ENCODE measurements at places on chromosomes 11 and 22.
A peak's percentile ranks its signal among the peaks of the same experiment; 100 is the strongest.

DNA sequence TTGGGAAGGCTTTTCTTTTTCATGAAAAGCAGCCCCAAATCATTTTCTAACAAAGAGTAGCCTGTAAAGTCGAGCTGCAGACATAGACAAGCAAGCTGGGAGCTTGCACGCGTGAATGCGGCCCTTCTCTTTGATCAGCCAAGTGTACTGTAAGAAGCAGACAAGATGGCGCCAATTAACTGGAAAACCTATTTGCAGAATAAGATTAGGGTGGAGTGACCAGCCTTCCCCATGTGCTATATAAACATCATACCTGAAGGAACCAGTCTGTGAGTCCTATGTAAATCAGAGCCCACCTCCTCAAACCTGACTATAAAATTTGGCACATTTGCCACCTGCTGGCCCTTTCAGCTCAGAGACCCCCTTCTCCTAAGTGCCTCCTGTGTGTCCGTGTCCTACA is 982.7 kb downstream of the OPCML start:
- no peaks in the 10 kb centered on the region for H3K27me3 ChIP-seq
- H3K4me1 ChIP-seq, result no peaks in the 10 kb centered on the region
- DNase-seq, result no peak
- H3K4me3 ChIP-seq, result no peak overlapping the region
- no peaks in the 10 kb centered on the region for H3K36me3 ChIP-seq

GRCh38 chr11:35103366-35104208 is 35.4 kb upstream of the CD44 start:
- no peak overlapping the region for H3K27ac ChIP-seq
- H3K27me3 ChIP-seq, result no peaks in the 10 kb centered on the region
- no peak overlapping the region for H3K4me3 ChIP-seq
- DNase-seq, result no peak
- H3K36me3 ChIP-seq, result no peaks in the 10 kb centered on the region

GRCh38 chr11:65274735-65275682 is 13.2 kb downstream of the POLA2 start:
- H3K27me3 ChIP-seq, result no peaks in the 10 kb centered on the region
- peak overlapping the region; percentile 39 for H3K27ac ChIP-seq
- peaks cover 29% of the 10 kb centered on the region for H3K4me1 ChIP-seq
- peak; percentile 92 for DNase-seq
- peaks cover 47% of the 10 kb centered on the region for H3K36me3 ChIP-seq
- H3K4me3 ChIP-seq, result no peak overlapping the region

DNA sequence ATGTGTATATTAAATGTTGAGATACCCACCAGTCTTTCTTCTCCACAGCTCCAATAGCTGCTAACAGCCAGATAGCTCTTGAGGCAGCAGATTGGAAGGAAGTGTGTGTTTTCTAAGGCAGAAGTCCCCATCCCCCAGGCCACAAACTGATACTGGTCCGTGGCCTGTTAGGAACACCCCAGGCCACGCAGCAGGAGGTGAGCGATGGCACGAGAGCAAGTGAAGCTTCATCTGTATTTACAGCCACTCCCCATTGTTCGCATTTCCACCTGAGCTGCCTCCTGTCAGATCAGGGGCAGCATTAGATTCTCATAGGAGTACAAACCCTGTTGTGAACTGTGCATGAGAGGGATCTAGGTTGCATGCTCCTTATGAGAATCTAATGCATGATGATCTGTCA is 12.7 kb downstream of the CCDC73 start:
- no peaks in the 10 kb centered on the region for H3K36me3 ChIP-seq
- no peaks in the 10 kb centered on the region for H3K4me1 ChIP-seq
- no peaks in the 10 kb centered on the region for H3K27me3 ChIP-seq
- no peak overlapping the region for H3K4me3 ChIP-seq

Measured in heart right ventricle (tissue), 16 donors.